ENCODE measurements at places on chromosomes 2 and 18. TPM values are rescaled to one million over a fixed set of nuclear protein-coding genes. Genes with fewer than 3 reads are reported as not detected.

The FAM124B gene
- 1.3 TPM for total RNA-seq

The CDH20 gene
- total RNA-seq: not detected

The ARHGAP25 gene
- total RNA-seq: 12.4 TPM

The GPR17 gene
- not detected for total RNA-seq

The LRRC30 gene
- total RNA-seq: not detected

The ALPI gene
- not detected for total RNA-seq

The SNRNP27 gene
- total RNA-seq: 39.0 TPM

The FBLN7 gene
- total RNA-seq: 1.6 TPM

The CNGA3 gene
- not detected for total RNA-seq

The GALNT13 gene
- total RNA-seq: 4.7 TPM

DNA sequence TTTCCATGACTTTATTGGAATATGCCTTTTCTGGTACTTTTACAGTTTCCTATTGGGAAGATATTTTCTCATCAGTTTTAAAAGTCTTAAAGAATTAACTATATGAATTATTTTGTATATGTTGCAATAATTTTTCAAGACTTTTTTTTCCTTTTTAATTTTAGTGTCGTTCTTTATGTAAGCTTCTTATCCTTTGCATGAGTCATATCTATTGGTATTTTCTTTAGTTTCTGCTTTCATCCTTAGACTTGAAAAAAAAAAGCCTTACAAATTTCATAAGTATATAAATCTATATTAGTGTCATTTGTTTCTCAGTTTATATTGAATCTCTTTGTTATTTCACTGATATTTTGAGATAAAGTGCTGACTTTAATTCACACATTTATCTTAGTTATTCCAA is 94.9 kb downstream of the DSEL start:
- no peak overlapping the region for H3K27ac ChIP-seq
- no peak overlapping the region for H3K4me3 ChIP-seq
- no peak for DNase-seq

DNA sequence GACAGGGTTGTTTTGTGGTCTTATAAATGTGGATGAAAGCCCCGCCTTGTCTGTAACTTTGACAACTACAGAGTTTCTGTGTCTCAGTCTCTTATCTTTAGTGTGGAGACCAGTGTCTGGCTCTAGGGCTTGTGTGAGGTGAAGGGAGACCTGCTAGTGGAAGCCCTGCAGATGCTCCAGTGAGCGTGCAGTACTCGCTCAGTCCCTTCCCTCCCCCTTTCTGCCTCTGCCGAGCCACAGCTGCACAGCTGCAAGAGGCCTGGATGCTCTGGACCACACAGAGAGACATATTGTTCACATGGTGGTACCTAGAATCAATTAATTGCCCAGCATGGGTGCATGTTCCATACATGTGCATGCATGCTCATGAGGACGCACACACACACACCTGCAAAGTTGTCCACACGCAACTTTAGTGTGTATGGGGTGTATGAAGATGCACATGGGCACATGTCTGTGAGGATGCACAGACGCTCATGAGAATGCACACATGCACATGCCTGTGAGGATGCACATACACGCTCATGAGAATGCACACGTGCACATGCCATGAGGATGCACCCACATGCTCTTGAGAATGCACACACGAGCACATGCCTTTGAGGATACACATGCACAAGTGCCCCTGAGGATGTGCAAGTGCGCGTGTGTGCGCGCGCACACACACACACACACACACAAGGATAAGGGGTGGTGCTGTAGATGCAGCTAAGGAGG is 282.1 kb upstream of the HS6ST1 start:
- no peaks in the 10 kb centered on the region for H3K36me3 ChIP-seq

DNA sequence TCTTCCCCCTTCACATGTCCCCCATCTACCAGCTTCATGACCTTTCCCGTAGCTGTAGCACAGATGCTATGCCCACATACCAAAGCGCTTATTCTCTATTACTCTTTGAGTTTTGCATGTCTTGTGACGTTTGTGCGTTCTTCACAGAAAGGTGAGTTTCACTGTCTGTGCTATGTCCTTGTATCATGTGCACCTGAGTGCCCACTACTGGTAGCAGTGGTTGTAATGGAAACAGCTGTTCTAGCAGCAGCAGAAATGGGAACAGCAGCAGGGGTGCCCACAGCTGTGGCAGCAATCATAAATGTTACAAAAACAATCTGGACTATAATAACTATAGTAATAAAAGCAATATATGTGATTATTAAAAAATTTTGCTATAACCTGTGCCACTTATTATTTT is 127.1 kb downstream of the STK39 start:
- no peaks in the 10 kb centered on the region for H3K4me1 ChIP-seq
- H3K36me3 ChIP-seq: no peaks in the 10 kb centered on the region
- DNase-seq: no peak
- no peak overlapping the region for H3K4me3 ChIP-seq
- H3K27me3 ChIP-seq: no peaks in the 10 kb centered on the region

GRCh38 chr18:21074336-21075323 is 37.0 kb downstream of the ROCK1 start:
- H3K27ac ChIP-seq: no peak overlapping the region
- no peaks in the 10 kb centered on the region for H3K27me3 ChIP-seq
- H3K4me1 ChIP-seq: peaks cover 12% of the 10 kb centered on the region
- DNase-seq: no peak

GRCh38 chr18:30970196-30970816 is 72.2 kb downstream of the DSC3 start:
- no peaks in the 10 kb centered on the region for H3K27me3 ChIP-seq
- no peaks in the 10 kb centered on the region for H3K36me3 ChIP-seq
- no peak for DNase-seq

DNA sequence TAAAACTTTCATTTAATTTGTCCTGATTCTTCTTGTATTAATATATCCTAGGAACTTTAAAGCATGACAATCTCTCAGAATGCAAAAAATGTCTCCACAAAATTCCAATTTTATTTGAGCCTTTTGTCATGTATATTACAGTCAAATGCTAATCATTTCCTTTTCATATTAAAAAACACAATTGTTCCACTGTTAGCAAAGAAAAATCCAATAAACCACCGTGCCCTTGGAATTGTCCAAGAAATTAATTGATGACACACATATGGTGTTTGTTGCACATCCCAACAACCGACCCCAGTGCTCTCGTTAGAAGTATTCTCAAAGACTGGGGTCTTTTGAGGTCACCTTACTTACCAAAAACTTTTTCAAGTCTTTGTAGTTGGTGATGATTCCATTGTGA is 28.1 kb downstream of the GFPT1 start:
- H3K4me1 ChIP-seq: no peaks in the 10 kb centered on the region
- no peaks in the 10 kb centered on the region for H3K27me3 ChIP-seq
- H3K4me3 ChIP-seq: no peak overlapping the region

- no peaks in the 10 kb centered on the region for H3K36me3 ChIP-seq
- no peak overlapping the region for H3K4me3 ChIP-seq
- DNase-seq: no peak
- H3K27ac ChIP-seq: no peak overlapping the region
- no peaks in the 10 kb centered on the region for H3K27me3 ChIP-seq
Observed at GRCh38 chr18:56000041-56000440, 412.0 kb upstream of the TCF4 start.

DNA sequence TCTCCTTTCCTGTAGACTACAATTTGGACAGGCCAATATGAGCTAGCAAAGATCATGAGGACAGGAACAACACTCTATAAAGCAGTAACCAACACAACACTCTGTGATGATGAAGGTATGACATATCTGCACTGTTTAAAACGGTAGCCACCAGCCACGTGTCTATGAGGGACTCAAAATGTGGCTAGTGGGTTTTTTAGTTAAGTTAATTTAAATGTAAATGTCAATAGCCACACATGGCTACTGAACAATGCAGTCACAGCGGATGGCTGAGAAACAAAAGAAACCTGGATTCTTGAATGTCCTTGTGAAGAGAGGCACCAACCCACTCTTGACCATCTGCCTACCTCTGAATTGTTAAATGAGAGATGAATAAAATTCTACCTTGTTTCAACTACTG is 33.9 kb downstream of the FANCL start:
- no peaks in the 10 kb centered on the region for H3K27me3 ChIP-seq
- no peak overlapping the region for H3K4me3 ChIP-seq
- H3K27ac ChIP-seq: no peak overlapping the region
- no peaks in the 10 kb centered on the region for H3K4me1 ChIP-seq
- H3K36me3 ChIP-seq: no peaks in the 10 kb centered on the region

DNA sequence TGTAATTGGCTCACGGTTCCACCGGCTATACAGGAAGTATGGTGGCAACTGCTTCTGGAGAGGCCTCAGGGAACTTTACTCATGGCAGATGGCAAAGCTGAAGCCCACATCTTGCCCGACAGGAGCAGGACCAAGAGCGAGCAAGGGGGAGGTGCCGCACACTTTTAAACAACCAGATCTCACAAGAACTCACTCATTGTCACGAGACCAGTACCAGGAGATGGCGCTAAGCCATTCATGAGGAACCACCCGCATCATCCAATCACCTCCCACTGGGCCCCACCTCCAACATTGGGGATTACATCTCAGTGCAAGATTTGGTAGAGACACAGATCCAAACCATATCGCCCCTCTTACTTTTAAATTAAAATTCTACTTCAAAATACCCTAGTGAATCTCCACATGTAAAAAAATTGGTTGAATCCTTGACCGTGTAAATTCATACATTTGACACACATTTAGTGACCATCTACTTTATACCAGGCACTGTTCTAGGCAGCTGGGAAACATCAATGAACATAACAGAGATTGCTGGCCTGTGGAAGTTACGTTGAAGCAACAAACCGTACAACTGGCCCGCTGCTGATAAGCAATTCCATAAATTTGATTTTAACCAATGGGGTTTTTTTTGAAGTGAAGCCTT is 87.6 kb downstream of the ALPK2 start:
- H3K4me1 ChIP-seq: no peaks in the 10 kb centered on the region
- H3K36me3 ChIP-seq: no peaks in the 10 kb centered on the region
- DNase-seq: no peak
- H3K27ac ChIP-seq: no peak overlapping the region
- H3K4me3 ChIP-seq: no peak overlapping the region

GRCh38 chr18:9737472-9738121 is 29.5 kb downstream of the RAB31 start:
- DNase-seq: no peak
- H3K36me3 ChIP-seq: no peaks in the 10 kb centered on the region
- no peaks in the 10 kb centered on the region for H3K27me3 ChIP-seq
- H3K4me1 ChIP-seq: peaks cover 8% of the 10 kb centered on the region
- no peak overlapping the region for H3K4me3 ChIP-seq

DNA sequence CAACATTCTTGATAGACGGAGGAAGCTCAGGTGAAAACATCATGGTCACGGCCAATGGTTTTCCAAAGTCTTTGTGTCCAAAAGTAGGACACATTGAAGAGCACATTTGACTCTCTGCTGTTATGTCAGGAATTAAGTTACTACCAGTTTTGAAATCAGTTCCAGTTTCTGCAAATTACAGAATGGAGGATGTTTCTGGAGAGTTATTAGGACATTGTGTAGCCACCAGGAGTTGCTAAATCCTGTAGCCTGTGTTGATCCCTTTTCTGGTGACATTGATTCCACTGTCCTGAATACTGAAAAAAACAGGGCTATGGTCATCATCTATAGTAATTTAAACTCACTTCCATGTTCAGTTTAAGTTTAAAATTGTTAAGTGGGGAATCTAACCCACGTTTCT is 15.3 kb downstream of the UPP2 start:
- H3K4me1 ChIP-seq: no peaks in the 10 kb centered on the region
- H3K27ac ChIP-seq: no peak overlapping the region
- no peak for DNase-seq
- no peak overlapping the region for H3K4me3 ChIP-seq
- no peaks in the 10 kb centered on the region for H3K27me3 ChIP-seq

DNA sequence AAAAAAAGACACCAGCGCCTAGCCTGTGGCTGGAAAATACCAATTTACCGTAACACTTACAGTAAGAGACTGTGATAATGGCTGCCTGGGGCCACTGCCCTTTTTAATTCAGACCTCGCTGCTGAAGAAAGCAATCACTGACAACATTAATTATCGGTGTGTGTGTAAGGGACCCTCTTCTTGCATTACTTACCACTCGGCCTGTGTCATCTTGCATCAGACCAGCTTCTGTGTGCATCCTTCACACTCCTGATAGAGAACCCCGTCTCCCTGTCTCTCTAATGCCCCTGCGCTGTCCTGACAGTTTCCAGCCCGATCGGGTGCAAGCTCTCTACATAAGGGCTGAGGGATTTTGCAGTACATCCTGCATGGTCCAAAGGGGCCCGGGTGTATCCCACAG is 124.4 kb downstream of the ZNF516 start:
- H3K27ac ChIP-seq: no peak overlapping the region
- H3K36me3 ChIP-seq: no peaks in the 10 kb centered on the region
- H3K4me1 ChIP-seq: peaks cover 5% of the 10 kb centered on the region
- H3K27me3 ChIP-seq: no peaks in the 10 kb centered on the region
- H3K4me3 ChIP-seq: no peak overlapping the region

DNA sequence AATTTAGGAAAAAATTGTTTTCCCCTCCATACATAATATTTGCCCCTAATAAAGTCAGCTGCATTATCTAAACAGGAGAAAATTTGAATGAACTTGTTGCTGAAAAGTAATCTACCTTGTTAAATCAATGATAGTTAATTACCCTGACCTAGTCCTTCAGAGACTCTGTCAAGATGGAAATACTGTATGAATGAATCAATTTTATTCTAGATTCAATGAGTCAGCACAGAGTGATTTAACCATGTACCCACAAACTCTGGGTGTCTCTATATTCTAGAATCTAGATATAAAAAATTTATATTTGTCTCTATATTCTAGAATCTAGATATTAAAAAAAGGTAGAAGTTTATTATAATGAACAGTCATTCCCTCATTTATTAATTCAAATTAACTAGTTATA is 36.2 kb downstream of the NDUFAF7 start:
- no peak overlapping the region for H3K4me3 ChIP-seq
- no peaks in the 10 kb centered on the region for H3K36me3 ChIP-seq
- no peak overlapping the region for H3K27ac ChIP-seq
- H3K4me1 ChIP-seq: no peaks in the 10 kb centered on the region

DNA sequence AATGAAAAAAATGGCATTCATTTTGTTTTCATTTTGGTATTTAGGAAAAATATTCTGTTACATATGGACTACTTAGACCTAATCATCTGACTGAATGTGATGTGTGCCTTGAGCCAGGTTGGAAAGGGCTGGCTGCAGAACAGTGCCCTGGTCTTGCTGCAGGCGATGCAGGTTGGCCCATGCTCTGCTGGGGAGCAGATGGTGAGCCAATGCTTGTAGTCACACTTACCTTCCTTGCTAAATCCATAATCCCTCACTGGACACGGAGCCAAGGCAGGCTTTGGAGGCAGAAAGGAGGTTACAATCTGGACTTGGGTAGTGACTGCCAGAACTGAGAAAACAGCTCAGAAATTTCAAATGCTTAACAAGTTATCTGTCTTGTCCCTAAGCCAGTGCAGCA is 228.7 kb downstream of the ARHGAP15 start:
- H3K4me3 ChIP-seq: no peak overlapping the region
- DNase-seq: no peak
- H3K4me1 ChIP-seq: peaks cover 2% of the 10 kb centered on the region
- H3K27me3 ChIP-seq: no peaks in the 10 kb centered on the region

DNA sequence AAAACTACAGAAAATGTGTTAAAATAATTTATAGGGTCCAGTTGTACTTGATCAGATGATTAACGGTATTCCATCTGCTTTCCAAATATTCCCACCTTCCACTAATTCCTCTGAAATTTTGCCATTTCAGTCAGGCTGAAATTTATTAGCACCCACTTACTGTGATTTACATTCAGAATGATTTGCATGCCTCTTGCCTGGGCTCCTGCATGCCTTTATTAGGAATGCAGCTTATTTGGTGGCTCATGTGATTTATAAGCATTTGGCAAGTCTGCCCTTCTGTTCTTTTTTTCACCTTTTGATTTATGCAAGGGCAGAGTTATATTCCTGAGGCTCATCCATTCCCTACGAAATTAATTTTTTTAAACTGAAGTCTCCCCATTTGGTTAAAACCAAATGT is 1594.5 kb upstream of the PIK3C3 start:
- H3K27ac ChIP-seq: no peak overlapping the region
- DNase-seq: no peak
- no peaks in the 10 kb centered on the region for H3K36me3 ChIP-seq
- H3K27me3 ChIP-seq: no peaks in the 10 kb centered on the region

Measured in ovary (tissue), 10 donors.